Right renal pelvis (tissue), 4 donors: ENCODE measurements at places on chromosomes 4 and X.
A peak's percentile ranks its signal among the peaks of the same experiment; 100 is the strongest.

DNA sequence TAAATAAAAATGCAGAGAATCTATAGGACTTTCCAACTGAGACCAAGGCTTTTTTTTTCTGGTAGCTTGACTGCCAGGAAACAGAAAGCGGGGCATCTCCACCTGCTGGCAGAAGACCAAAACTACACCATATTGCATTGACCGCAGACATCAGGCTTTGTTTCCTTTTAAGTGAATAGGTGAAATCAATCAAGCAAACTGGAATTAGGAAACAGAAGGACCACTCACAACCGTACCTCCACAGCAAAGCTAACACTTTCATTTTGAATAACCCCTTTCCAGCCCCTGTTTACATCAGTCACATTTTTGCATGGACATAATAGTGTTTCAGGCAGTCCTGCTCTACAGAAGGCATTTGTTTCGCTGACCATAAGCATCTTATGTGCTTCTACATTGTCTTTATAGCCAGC lies 218.2 kb downstream of the IDS start:
- DNase-seq, result peak; percentile 15

DNA sequence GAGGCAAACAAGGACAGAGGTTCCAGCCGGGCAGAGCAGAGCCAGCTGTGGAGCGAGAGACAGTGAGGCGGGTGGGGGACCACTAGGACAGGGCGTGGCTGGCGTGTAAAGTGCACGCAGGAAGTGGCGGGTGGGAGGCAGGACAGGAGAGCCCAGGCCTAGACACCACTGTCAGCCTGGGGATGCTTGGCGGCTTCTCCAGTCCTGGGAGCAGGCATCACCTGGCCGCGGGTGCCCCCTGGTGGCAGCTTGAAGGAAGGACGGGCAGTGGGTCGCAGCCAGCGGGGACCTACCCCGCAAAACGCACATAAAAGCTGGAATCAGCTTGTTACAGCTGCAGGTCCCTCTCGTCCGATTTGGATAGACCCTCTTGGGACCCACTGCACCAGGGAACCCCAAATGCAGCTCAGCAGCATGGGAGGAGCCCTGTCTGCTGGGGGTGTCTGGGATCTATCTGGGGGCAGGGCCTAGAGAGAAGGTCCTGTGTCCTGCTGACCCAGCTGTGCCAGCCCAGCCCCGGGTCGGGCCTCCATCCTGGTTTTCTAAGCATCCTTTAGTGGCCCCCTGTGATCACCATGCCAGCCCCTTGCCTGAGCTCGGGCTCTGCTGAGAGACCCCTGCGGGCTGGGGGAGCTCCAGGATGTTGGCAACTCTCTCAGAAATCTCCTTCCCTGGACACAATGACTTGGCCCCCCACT lies 57.7 kb downstream of the WFS1 start:
- peak; percentile 42 for DNase-seq

- no peak for DNase-seq
Observed at GRCh38 chr4:25011135-25011866, 19.4 kb downstream of the LGI2 start.

GRCh38 chr4:56211202-56211601 lies 176.1 kb downstream of the AASDH start:
- no peak for DNase-seq

DNA sequence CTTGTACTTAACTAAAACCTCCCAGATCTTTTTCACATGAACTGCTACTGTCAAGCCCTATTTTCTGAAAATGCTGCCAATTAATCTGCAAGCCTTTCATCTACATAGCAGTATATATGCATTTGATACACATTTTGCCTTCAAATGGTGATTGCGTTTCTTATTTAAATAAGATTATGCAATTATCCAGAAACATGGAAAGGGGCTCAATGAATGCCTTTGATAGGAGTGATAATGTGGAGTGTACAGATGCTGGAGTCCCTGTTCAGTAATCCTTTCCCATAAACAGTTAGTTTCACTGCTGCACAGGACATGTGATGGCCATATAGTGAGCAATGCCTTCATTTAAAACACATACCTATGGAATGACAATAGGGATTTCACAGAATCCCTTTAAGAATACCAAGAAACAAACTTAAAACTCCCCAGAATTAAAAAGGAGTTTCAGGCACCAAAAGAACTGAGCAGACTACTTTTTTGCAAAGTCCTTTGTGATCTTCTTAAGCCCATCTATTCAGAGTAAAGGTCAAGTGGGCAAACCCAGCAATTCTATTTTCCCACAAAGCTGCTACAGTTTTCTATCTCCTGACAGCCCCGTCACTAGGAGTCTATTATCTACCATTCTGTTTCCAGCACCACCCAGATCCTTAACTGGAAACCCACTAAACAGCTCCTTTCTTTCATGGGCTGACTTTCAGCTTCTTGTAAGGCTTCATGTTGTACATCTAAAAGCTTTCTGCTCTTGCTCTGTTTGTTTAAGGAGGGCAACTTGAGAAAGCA lies 120.3 kb downstream of the UNC5C start:
- no peak for DNase-seq

DNA sequence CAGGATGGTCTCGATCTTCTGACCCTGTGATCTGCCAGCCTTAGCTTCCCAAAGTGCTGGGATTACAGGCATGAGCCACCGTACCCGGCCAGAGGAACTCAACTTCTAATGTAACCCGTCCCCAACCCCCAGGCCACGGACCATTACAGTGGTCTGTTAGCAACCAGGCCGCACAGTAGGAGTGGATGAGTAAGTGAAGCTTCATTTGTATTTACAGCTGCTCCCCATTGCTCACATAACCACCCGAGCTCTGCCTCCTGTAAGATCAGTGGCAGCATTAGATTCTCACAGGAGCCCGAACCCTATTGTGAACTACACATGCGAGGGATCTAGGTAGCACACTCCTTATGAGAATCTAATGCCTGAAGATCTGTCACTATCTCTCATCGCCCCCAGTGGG lies 119.6 kb downstream of the SHROOM3 start:
- no peak for DNase-seq

DNA sequence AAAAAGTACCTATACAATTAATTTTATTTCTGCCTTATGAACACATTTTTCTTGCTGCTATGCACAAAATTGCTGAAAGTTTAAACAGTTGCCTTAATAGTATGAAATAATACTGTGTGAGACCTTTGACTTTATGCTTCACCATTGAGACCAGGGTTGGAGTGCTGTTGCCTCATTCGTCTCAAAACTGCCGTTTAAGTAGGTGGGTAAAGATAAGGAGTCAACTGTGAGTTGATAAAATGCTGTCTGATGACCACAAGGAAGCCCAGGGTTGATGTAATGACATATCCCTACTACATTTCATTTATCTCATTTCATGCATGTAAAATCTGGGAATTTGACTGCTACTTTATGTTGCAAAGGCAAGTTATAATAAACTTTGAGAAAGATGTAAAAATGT lies 23.4 kb downstream of the STK26 start:
- DNase-seq, result no peak

- DNase-seq, result peak; percentile 47
Observed at GRCh38 chr4:8472689-8473197, 32.2 kb downstream of the TRMT44 start.

DNA sequence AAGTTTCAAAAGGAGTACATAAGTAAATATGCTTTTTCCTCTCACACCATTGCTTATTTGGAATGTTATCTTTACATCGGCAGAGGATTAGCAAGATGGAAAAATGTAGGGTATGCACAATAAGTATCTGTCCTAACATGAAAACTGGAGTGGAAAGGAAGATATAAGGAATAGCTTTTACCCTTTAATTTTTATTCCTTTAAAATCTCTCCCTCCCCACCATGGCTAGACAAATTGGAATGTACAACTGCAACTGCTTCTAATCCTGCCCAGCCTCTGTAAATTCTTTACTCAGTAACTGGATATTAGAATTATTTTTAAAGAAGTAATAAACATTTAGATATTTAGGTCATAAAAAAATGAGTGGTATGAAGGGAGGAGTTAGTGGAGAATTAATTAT lies 171.5 kb downstream of the PCDH18 start:
- DNase-seq, result no peak

DNA sequence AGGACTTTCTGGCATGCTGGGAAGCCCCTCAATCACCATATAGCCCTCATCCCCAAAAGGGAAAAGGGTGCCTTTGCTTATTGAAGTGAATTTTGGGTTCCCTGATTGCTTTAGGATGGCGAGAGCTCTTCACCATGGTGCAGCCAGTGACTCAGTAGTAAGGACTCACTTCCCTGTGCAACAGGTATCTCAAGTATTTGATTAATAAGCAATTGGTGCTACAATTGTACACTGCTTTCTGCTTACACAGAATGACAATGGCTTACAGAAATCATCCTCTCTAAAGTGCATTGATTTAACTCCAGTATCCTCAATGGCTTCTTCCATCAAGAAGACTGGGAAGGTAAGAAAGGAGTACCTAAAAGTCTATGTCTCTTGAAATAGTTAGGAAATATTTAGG lies 143.7 kb upstream of the SMIM10 start:
- DNase-seq, result no peak

- no peak for DNase-seq
Observed at GRCh38 chr4:14478504-14478903, 523.8 kb upstream of the CPEB2 start.

- DNase-seq, result no peak
Observed at GRCh38 chr4:20679951-20680350, 20.3 kb upstream of the PACRGL start.

DNA sequence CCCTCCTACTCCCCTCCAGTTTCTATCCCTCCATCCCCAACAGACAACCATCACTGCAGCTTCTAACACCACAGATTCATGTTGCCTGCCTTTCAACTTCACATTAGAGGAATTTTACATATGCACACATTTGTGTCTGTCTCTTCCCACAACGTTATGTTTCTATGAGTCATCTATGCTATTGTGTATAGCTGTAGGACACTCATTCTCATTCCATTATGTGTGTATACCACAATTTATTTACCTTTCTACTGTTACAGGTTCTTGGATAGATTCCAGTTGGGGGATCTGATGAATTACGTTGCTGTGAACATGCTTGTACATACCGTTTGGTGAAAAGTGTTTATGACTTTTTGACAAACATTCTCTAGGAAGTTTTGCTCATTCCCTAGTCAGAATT lies 58.8 kb upstream of the TRPC3 start:
- no peak for DNase-seq

DNA sequence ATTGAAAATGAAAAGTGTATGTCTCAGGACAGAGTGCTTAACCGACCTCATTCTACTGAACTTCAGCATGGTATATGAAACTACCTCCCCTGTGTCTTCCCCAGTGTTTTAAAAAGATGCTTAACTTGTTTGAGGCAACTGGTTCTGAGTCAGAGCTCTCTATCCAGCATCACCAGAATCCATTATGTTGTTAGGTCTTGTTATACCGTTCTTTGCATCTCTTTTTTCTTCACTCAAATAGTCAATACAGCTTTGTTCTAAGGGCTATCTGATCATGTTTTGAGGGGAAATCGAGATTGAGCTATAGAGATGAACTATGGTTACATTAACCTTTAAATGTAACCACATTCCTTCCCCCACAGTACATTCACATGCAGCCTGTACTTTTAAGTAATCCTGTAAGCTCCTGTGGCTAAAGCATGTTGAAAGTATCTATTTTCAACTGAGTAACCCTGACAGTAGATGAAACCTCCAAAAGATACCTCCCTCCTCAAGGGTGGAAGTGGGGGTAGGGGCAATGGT lies 514.4 kb downstream of the RPA4 start:
- DNase-seq, result no peak

DNA sequence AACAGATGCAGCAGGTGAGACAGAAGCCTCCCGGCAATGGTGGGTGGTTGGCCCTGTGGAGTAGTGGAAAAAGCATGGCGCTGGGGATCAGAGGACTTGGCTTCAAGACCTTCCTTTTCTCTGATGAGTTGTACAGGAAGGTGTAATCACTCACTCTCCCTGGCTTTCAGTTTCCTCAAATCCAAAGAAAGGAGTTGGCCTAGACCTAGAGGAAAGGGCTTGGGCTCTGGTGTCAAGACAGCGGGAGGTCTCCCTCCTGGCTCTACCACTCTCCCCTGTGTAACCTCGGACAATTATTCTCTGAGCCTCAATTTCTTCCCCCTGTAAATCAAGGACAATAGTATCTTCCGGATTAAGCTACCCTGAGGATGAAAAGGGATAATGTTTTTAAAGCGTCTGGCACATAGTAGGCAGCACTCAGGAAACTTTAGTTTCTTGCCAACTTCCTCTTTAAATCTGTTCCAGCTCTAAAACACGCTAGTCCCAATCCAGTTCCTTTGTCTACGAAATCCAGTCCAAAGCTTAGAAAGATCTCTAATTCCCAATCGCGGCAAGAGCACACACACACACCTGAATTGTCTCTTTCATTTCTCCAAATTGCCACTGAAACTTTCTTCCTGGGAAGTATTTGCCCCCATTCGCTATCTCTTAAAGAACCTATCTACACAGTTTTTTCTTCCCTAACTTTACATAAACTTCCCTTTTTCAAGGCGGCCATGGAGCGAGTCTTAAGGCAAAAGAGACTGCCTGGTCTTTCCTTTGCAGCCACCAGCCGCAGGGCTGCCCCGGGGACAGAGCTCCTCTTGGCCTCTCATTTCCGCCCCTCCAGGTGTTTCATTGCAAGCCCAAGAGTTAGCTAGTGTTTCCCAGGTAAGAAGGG lies 29.9 kb upstream of the GPC4 start:
- peak; percentile 13 for DNase-seq

- DNase-seq, result no peak
Observed at GRCh38 chrX:154419688-154420401, 8.5 kb downstream of the TAFAZZIN start.

- DNase-seq, result no peak
Observed at GRCh38 chrX:2784026-2784425, 32.2 kb downstream of the XG start.

GRCh38 chrX:140132937-140133336 lies 167.6 kb upstream of the CXorf66 start:
- no peak for DNase-seq

GRCh38 chr4:71687056-71687455 lies 96.8 kb downstream of the GC start:
- no peak for DNase-seq

DNA sequence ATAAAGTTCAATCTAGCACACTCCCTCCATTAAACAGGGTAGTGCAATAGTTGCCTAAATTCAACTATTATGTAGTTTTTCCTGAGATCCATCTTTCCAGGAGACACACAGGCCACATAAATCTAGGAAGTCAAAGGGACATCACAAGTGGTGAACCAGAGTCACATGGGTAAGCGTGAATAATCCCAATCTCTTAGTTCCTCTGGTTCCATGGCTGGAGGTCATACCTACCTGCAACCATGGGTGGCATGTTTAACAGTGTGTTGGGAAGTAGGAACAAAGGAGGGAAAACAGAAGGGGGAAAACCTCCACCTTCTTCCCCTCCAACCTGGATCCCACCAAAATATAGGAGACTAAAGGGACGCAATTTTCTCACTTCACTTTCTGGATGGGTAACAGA lies 2651.6 kb downstream of the ARAP2 start:
- DNase-seq, result no peak
